Stimulated activated CD8-positive, alpha-beta memory T cell treated with anti-CD3 and anti-CD28 coated beads, Interleukin-4, amount 100 ng/mL, for 24 hours (primary cell): ENCODE measurements at places on chromosomes 3 and 15.
A peak's percentile ranks its signal among the peaks of the same experiment; 100 is the strongest.

DNA sequence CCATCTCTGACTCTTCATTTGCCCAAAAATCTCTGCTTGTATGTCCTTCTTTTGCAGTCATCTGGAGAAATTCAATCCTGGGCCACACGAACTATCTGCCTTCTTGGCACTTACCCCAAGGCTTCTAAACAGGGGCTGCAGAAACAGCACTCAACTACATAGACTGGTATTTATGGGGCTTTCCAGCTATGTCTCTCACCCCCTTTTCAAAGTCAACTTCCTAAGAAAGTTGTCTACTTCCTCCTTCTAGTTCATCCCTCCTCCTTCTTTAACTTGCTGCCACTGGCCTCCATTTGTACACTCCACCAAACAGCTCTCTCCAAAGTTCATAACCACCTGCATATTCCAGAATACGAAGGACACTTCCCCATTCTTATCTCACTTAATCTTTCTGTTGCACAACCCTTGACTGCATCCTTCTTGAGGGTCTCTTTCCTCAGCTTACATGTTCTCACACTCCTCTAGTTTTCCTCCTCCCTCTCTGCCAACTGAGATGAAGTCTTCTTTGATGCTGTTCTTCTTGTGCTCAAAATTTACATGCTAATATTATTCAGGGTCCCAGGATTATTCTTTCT lies 55.2 kb downstream of the PLD1 start:
- DNase-seq = no peak

DNA sequence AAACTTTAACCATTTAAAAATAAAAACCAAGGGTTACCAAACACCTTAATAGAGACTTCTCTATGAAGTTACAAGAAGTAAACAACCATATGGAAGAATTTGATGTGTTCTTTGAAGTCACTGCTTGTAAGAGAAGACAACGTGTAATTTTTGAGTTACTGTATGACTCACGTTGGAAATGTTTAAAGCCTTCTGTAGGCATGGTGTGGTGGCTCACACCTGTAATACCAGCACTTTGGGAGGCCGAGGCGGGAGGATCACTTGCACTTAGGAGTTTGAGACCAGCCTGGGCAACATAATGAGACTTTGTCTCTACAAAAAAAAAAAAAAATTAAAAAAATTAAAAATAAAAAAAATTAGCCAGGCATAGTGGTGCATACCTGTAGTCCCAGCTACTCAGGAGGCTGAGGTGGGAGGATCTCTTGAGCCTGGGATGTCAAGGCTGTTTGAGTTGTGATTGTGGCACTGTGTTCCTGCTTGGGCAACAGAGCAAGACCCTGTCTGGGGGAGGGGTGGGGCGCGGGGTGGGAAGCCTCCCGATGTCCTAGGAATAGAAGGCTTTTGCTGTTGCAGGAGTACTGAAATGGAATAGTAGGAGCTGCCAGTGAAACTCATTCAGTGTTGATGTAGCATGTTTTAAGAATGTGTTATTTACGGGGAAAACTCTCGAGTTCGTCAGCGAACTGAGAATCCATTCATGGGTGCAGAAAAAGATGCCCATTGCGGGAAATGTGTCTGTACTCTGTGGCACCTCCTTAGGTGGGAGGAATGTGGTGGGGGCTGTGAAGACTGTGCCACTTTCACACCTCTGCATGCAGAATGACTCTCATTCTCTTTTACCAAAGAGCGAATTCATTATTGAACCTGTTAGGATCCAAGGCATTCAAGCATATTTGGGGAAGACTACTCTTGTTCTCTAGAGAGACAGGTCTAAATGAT lies 134.2 kb downstream of the FNDC3B start:
- no peak for DNase-seq

GRCh38 chr3:53880396-53881345 lies 1.3 kb downstream of the ACTR8 start:
- no peak for DNase-seq

GRCh38 chr15:41241221-41241964 lies 10.3 kb downstream of the CHP1 start:
- DNase-seq = no peak

DNA sequence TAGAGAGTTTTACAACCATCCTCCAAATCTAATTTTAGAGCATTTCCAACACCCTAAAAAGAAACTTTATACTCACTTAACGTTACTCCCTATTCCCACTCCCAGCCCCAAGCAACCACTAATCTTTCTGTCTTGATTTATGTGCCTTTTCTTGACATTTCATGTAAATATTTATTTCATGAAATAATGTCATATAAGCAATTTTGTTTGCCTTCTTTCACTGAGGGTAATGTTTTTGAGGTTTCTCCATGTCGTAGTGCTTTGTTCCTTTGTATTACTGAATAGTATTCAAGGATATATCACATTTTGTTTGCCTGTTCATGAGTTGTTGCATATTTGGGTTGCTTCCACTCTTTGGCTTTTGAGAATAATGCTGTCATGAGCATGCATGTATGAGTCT lies 155.4 kb upstream of the PLAAT1 start:
- no peak for DNase-seq

DNA sequence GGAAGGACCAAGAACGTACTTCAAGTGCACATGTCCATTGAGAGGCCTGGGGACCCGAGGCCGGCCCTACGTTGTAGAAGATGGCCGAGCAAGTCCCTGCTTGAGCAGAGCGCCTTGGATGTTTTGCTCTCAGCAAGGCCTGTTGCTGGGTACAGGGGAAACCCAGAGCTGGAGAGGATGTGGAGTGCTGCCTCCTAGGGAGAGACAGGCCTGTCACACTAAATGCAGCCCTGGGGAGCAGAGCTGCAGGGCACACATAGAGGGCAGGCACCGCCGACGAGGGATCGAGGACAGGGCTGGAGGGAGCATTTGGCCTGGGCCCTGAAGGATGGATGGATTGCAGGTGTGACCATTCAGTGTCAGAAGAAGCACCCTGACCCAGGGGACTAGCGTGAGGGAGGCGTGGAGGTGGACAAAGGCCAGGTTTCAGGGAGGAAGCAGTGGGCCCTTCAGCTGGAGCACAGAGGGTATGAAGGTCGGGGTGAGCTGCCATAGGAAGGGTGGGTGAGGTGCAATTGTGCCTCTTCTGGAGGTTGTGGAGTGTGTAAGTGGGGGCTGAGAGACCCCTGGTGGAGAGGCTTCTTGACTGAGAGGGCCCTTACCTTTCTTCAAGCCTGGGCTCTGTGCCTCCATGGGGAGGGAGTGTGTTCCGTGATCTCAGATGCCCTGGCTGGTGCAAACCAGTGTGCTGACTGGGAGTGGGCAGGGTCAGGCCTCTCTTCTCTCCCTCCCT lies 142.4 kb downstream of the CHDH start:
- no peak for DNase-seq

DNA sequence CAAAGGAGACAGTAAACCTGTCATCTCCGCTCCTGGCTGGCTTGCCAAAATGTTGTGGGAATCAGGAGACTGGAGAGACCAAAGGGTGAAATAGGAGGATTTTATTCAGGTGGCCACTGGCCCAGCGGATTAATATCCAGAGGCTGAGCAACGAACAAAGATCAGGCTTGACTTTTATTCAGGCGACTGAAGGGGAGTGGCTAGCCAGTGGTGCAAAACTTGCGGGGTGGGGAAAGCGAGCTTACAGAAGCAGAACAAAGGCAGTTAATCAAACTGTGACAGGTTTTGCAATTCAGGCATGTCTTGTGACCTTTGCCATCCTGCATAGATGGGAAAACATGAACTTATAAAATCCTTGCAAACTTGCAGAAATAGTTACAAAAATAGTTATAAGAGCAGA lies 19.8 kb upstream of the ACAD9 start:
- DNase-seq = no peak

GRCh38 chr3:30401971-30402370 lies 204.4 kb upstream of the TGFBR2 start:
- no peak for DNase-seq

- DNase-seq = peak; percentile 23
Measured at GRCh38 chr15:89654847-89655805, at the start of gene KIF7. TSS of gene KIF7 (minus strand) at chr15:89655467. CDS start at chr15:89652930, 2,537 bp downstream.

DNA sequence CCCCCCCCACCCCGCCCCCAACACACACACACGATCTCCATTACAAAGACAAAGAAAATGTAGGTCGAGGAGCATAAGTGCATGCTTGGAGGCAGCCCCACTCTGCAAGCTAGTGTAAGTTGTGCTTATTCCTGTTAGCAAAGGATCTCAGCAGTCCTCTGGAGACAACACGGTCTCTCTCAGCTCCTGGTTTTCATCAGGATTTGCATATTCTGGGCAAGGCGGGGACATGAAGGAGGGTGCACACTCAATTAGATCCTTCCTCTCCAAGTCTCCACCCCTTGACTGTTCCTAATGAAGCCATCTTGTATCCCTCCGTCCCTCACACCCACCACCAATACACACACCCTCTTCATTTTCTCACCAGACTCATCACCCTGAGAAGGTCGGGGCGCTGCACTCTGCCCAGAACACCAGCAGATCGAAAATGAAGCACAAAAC lies 63.8 kb downstream of the MRPL46 start:
- no peak for DNase-seq

- DNase-seq = no peak
Measured at GRCh38 chr3:127056281-127056680, 73.4 kb downstream of the PLXNA1 start.

GRCh38 chr15:75694241-75695182 lies 18.1 kb downstream of the CSPG4 start:
- no peak for DNase-seq

GRCh38 chr15:73982222-73982962 lies 9.7 kb downstream of the STOML1 start:
- DNase-seq = no peak

- no peak for DNase-seq
Measured at GRCh38 chr3:151675858-151676615, 57.7 kb upstream of the AADACL2 start.

- no peak for DNase-seq
Measured at GRCh38 chr3:34842706-34843480, 796.4 kb upstream of the ARPP21 start.

- no peak for DNase-seq
Measured at GRCh38 chr15:69410248-69410874, 3.8 kb upstream of the KIF23 start.

- DNase-seq = no peak
Measured at GRCh38 chr15:60554494-60554893, 75.6 kb upstream of the ICE2 start.

GRCh38 chr3:117499189-117499870 lies 789.8 kb downstream of the TUSC7 start:
- no peak for DNase-seq

DNA sequence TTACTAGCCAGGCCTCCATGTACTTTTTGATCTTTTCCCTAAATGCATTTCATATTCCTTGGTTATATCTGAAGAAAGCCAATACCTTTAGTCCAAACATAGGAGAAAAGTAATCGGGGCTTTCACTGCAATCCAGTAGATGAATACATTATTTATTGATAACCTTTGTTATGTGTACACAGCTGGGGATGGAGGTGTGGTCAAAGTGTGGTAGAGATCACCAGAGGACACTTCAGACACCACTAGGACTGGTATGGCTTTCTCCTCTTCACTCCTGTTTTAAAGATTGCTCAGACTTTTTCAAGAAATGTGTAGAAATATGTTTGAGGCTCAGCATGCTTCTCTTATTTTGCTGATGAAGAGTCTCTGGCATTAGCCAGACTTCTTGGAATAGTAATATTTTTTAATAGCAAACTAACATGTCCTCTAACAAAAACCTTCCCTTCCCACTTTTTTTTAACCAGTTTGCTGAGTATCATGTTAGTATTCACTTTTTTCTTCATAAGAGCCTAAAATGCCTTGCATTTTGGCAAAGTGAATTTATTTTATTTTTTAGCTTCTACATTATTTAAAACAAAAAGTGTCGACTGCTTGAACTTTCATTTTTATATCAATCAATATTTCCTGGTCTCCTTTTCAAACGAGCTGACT lies 65.6 kb upstream of the MBNL1 start:
- no peak for DNase-seq

DNA sequence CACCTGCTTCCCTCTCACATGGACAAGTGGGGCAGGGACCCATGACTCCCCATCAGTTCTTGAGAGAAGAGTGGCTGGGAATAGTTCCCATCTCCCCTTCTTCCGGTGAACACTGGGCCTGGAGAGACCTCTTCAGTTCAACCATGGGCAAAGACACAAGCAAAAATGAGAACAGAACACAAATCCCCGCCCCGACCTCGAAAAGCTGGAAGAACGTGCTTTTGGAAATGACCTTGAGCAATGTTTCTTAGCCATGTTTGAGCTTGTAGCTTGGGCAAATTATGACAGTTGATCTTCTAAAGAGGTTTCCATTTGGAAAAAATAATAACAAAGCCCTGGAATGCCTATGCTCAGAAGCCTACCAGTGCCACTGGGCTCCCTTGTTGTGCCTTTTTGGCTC lies 59.0 kb downstream of the FAM174B start:
- no peak for DNase-seq

GRCh38 chr3:198071602-198072287 lies 111.7 kb downstream of the LMLN start:
- peak; percentile 28 for DNase-seq

GRCh38 chr15:53534105-53534839 lies 225.2 kb downstream of the WDR72 start:
- DNase-seq = no peak
